ENCODE measurements at places on chromosomes 7 and 10. TPM values are rescaled to one million over a fixed set of nuclear protein-coding genes. Genes with fewer than 3 reads are reported as not detected.

DNA sequence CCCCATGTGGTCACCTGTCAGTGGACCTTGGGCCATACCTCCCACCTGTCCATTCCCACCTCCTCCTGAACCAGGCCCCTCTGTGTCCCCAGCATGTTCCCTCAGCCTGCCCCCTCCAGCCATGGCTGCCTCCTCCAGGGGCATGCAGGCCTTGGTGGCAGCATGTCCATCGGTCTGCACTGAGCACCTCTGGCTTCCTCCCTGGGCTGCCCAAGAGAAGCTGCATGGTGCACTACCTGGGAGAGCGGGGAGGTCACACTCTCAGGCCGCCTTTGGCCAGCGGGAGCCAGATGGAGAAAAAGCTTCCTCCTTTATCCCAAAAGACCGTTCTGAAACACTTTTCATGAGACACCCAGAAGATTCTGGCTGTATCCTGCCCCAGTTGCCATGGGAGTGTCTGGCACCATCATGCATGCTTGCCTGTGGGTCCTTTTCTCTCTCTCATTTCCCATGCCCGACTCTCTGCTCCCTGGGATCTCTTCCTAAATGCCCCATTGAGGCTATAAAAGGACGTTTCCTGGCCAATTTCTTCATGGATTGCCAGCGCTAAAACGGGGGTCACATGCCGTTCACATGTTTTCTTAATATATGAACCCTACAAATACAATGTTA is 45.5 kb upstream of the MGMT start:
- no peak for DNase-seq

DNA sequence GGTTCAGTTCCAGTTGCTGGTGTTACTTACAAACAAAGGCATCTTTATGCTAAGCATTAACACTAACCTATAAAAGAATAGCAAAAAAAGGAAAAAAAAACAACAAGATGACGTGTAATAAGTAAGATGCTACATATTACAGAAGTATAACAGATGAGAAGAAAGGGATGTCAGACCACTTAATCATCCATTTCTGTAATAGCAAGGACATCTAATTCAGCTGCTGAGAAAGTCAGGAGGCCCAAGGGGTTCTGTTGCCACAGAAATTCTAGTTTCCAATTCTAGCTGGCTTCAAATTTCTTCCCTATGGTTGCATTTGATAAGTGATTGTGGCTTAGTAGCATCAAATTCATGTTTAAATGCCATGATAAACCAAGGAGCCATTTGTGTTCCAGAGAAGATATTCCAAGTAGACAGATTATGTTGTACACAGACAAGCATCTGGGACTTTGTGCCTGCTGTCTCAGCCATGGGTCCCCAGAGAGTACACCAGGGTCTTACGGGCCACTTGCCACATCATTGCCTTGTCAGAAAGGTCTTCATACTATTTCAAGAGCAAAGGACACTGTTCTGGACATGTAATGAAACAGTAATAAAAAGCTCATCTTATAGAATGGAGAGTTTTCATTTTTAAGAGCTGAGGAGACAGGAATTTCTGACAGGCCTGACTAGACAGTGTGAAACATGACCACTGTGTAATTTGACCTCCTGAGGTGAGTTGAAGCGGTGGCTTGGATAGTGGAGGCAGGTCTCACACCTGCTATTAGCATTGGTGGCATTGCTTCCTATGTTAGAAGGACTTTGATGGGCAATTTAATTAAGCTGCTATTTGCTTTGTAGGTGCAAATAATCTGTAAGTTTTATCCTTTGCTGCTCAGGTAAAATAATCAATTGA is 4.2 kb upstream of the ASB4 start:
- DNase-seq = no peak

DNA sequence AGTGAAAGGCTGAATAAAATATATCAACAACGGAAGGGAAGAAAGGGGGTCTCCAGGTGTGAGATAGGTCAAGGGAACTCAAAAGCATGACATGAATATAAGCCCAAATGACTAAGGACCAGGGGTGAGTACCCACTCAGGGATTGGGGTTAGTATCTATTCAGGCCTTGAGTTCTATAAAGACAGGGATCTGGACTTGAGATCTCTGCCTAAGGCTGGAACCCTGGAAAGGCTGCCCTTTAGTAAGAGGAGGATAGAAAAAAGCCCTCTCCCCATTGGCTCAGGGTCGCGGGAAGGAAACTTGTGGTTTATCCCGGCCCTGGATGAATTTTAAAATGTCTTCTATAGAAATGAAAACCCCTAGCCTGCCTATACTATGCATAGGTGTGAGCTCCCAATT is 2.4 kb upstream of the ITPRIP start:
- no peak for DNase-seq

- no peak for DNase-seq
These were observed 49.9 kb downstream of the C10orf67 start for GRCh38 chr10:23294638-23295247.

DNA sequence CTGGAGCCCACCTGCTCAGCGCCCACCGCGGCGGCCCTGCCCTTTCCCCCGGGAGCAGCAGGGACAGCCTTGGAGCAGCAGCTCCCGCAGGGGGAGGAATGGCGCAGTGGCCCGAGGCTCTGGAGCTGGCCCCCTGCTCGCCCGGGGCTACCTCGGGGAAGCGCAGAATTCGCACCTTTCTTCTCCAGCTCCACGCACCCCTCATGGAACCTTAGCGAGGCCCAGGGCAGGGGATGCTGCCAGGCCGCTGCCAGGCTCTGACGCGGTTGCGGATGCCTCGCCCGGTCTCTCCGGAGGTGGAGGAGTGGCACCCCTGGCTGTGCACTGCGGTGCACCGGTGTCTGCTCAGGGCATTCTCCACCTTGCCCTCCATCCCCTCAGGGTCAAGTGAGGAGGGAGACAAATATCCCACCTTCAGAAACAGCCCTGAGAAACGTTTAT is 84.9 kb upstream of the MKI67 start:
- DNase-seq = no peak

- DNase-seq = peak; percentile 75
These were observed 103.2 kb upstream of the WAC start for GRCh38 chr10:28429573-28430216.

- DNase-seq = no peak
These were observed 44.0 kb upstream of the COL1A2 start for GRCh38 chr7:94350734-94351133.

DNA sequence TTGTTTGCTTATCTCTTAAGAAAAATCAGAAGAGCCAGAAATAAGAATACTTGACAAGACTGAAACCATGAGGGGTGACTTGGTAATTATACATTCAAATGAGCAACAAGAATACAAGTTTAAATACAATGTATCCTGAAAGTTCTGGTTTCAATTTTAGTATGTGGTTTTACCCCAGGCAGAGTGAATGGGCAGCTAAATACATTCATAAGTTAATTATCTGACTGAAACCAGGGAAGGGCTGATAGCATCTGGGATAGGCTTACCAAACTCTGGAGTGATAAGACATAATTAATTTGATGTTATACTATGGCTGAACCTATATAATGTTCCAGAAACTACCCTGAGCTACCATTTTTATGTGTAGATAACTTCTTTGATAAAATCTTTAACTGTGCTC is 252.2 kb upstream of the PLXNA4 start:
- DNase-seq = no peak

GRCh38 chr10:92990615-92991014 is 70.0 kb upstream of the CYP26C1 start:
- no peak for DNase-seq

Gene GALNT17
- not detected for total RNA-seq
